Stimulated activated naive CD8-positive, alpha-beta T cell treated with anti-CD3 and anti-CD28 coated beads, Interleukin-15, amount 100 ng/mL, for 72 hours (primary cell): ENCODE measurements at places on chromosomes 1 and 21.

- no peak for DNase-seq
Measured at GRCh38 chr1:201456499-201457309, 12.3 kb downstream of the PHLDA3 start.

GRCh38 chr1:213995603-213996002 lies 7.8 kb downstream of the PROX1 start:
- DNase-seq: no peak

- no peak for DNase-seq
Measured at GRCh38 chr1:2967881-2968280, 53.4 kb upstream of the ACTRT2 start.

DNA sequence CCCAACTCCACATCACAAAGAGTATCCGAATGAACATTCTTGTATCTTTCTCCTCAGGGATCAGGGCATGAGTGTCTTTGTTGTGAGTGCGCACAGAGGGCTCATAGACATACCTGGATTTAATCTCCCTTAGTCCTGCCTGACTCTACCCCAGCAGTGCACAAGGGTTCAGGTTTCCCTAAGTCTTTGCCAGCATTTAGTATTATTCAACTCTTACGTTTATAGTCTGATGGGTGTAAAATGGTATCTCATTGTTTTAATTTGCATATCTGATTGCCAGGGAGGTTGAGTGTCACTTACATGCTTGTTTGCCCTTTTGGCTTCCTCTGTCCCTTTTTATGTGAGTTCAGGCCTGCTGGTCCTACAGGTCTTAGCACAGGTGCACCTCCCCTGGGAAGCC lies 49.5 kb downstream of the FOXD2 start:
- no peak for DNase-seq

DNA sequence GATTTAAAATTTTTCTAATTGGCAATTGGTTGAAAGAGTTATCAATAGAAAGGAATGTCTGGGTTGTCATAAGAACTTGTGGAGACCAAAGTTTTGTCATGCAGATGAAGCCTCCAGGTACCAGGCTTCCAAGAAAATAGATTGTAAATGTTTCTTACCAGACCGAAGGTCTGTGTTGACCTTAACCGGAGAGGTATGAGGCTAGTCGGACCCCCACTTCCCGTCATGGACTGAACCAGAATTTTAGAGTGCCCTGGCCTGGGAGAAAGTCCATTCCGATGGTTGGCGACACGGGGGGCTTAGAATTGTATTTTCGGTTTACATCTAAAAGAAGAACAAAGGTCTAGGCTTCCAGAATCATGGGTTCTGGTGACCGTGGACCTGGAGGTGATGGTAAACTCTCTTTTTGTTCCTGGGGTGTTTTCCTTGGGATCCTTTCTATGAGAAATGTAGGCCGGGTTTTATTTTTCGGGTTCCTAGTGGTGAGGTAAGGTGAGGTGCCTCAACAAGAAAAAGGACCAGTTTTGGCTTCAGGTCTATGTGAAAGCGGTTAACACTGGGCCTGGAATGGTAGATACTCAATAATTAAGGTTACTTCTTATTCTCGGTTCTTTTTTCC lies 405 bp upstream of the UHMK1 start:
- no peak for DNase-seq
